ENCODE measurements at places on chromosomes 7 and 10.

- no peak for DNase-seq
Measured at GRCh38 chr7:70855373-70855772, 276.6 kb upstream of the GALNT17 start.

DNA sequence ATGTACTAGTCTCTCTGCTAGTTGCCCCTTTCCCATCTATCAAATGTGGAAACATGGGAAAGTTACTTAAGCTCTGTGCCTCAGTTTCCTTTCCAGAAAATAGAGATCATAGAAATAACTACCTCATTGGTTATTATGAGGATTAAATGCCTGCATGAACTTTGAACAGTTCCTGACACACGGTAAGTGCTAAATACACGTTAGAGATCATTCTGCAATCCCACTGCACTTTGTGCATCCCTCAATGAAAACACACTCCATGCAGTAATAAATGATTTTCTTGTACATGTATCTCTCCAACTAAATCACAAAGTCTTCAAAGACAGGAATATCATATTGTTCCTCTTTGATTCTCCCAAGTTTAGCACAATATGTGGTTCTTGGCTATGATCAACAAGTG, 73.1 kb downstream of the PPP1R3C start:
- no peak for DNase-seq

DNA sequence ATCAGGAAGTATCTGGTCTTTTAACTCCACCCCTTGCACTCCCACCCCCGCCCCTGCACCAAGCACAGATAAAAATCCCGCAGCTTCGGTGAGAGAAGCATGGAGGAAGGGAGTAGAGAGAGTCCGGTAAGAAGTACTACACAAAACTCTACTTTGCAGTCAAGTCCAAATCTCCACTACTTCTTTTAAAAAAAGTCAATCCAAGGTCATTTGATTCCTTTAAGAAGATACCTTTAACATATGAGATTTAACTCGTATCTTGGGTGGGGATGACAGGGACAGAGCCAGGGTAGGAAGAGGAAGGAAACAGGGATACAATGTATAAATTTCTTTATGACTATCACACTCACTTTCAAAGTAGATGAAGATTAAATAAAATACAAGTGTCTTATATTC, 132.1 kb downstream of the NRBF2 start:
- DNase-seq: no peak

GRCh38 chr7:157904866-157905570, 568.2 kb downstream of the DNAJB6 start:
- DNase-seq: no peak

GRCh38 chr10:72276013-72276387, 2.3 kb downstream of the DDIT4 start:
- no peak for DNase-seq

DNA sequence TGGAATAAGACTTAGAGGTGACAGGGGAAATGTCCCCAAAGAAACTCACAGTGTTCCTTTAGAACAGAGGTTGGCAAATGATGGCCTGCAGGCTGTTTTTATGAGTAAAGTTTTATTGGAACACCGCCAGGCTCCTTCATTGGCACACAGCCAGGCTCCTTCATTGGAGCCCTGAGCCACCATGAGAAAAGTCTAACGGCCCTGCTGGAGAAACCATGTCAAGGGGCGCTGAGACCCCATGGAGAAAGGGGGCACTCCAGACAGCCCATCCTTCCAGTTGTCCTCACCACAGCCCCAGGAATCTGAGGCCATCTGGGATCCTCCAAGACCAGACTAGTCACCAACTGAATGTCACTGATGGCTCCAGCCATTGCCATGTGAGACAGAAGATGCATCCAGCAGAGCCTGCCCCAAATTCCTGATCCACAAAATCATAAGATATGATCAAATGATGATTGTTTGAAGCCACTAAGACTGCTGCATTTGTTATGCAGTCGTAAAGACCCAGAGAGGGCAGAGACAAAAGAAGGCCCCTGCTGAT, 88.2 kb upstream of the GPR26 start:
- no peak for DNase-seq

DNA sequence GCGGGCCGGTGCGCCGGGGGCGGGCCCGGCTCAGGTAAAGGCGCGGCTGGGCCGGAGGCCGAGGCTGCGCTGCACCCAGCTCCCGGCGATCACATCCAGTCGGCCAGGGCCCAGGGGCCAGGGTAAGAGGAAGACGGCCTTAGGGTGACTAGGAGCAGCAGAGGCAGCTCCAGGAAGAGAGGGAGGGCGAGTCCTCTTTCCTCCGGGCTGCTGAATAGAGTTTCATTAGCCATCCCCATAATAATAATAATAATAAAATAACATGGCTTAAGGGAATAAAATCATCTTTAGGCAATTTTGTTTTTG, 44.8 kb upstream of the CDK1 start:
- DNase-seq: no peak

GRCh38 chr7:84529480-84530205, 335.1 kb upstream of the SEMA3A start:
- DNase-seq: no peak
